GM18507 (cell line): ENCODE measurements at places on chromosomes 4 and X.

GRCh38 chr4:122731676-122732075, 828 bp upstream of the BBS12 start:
- no peak for DNase-seq

DNA sequence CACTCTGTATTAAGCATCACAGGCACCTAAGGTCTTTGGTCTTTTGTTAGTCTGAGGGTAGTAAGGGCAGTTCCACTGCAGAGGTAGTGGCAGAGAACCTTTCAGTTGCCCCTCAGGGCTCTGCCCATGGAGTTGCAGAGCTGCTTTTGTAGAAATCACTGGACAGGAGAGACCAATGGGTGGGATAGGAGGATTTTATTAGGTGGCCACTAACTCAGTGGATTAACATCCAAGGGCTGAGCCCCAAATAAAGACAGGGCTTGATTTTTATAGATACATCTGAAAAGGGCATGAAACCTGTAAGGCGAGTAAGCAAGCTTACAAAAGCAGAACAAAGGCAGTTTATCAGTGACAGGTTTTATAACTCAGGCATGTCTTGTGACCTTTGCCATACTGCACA, 1035.4 kb downstream of the SH3BGRL start:
- DNase-seq = no peak

- peak; percentile 2 for DNase-seq
Observed at GRCh38 chr4:85968945-85969819, 390.7 kb downstream of the MAPK10 start.

- no peak for DNase-seq
Observed at GRCh38 chrX:119790977-119791436, 423 bp downstream of the RPL39 start.

DNA sequence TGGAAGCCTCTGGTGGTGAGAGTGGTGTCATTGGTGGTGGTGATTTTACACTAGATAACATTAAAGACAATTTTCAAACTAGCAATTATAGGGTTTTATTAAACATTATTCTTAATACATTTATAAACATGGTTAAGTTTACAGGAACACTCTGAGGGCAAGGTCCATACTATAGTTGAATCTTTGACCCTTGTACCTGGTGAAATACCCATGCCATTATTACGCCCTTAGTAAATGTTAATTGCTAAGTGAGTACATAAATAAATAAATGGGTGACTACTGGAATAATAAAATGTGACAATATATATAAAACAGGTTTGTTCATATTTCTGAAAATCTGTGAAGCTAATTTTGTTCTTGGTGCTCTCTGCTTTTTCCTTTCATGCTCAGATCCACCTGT, 13.6 kb upstream of the CLNK start:
- DNase-seq = no peak

DNA sequence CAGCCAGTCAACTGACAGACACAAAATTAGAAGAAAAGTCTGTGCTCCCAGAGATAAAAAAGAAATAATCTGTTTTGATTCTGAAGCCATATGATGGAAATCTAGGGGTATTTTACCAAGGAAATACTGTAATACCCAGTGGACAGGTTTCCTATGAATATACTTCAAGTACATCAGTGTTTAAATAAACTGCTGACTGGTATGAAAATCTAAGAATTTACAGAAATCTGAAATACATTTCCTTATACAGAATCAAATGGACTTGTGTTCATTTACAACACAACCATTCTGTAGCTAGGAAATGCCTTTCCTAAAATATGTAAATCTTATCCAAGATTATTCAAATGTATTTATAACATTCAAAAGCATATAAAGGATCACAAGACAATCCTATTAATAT, 13.4 kb downstream of the YTHDC1 start:
- DNase-seq = no peak

DNA sequence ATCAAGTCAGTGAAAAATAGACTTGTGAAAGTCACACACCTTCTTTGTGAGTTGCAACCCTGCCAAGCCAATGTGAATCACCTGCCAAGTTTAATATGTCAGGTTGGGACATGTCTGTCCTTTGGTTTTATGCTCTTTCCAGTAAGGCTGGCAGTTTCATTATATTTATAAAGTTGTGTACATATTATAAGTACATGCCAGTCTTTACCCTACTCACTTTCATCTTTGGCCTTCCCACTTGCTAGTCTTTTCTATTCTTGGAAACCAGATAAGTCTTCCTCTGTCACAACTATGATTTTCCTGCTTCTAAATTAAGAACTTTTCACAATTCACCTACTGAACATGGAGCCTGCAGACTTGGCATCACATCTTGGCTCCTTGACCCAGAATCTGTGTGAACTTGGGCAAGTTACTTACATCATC, 680.7 kb upstream of the BOD1L1 start:
- DNase-seq = no peak

DNA sequence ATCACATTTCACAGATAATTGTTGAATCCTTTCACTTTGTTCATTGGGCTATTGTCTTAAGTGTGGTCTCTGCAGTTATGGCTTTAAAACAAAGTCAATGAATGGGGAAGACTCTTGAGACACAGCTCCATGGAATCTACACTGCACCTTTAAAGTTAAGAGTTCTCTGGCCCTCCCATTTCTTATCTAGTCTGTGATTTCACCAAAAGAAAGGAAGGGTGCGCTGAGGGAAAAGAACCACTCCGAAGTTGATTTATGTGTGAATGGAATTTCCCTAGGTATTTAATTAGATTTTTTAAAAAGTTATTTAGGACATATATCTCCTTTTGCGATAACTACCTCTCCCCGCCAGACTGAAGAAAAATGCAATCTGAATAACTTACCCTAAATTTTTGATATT, 2.5 kb downstream of the SEPTIN11 start:
- DNase-seq = no peak

GRCh38 chr4:88600176-88600838, 8.0 kb downstream of the HERC3 start:
- no peak for DNase-seq

GRCh38 chr4:182925298-182925757, 8.1 kb upstream of the DCTD start:
- DNase-seq = peak; percentile 38

DNA sequence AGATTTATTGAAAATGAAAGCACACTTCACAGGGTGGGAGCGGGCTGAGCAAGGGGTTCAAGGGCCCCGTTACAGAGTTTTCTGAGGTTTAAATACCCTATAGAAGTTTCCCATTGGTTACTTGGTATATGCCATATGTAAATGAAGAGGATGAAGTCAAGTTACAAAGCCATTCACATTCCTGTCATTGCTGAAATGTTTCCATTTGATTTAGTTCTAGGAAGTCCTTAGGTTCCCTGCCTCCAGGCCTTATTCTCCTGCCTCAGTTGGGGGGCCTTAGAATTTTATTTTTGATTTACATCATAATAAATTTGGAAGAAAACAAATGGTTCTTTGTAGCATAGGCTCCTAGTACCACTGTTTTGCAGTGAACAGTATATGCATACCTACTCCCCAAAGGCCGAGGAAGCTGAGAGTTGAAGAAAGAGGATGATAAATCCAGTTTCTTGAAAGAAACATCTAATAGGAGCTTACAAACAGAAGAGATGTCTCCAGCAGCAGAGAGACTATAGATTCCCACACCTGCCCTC, 31.8 kb downstream of the SERTM2 start:
- DNase-seq = no peak

DNA sequence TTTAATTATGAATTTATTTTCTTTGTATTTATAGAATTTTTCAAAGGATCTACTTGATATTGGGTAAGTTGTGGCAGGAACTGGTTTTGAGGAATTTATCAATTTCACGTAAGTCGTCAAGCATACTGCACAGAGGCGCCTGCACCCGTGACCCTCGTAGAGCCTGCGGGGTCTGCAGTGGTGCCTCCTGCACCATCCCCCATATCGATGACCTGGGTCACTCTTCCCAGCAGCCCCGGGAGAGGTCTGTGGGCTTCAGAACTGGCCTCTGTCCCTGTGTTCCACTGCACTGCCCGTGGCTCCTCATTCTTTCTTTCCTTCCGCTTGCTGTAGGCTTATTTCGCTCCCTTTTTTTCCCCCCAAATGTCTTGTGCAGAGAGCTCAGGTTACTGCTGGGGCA, 31.5 kb upstream of the CPLX1 start:
- DNase-seq = no peak

DNA sequence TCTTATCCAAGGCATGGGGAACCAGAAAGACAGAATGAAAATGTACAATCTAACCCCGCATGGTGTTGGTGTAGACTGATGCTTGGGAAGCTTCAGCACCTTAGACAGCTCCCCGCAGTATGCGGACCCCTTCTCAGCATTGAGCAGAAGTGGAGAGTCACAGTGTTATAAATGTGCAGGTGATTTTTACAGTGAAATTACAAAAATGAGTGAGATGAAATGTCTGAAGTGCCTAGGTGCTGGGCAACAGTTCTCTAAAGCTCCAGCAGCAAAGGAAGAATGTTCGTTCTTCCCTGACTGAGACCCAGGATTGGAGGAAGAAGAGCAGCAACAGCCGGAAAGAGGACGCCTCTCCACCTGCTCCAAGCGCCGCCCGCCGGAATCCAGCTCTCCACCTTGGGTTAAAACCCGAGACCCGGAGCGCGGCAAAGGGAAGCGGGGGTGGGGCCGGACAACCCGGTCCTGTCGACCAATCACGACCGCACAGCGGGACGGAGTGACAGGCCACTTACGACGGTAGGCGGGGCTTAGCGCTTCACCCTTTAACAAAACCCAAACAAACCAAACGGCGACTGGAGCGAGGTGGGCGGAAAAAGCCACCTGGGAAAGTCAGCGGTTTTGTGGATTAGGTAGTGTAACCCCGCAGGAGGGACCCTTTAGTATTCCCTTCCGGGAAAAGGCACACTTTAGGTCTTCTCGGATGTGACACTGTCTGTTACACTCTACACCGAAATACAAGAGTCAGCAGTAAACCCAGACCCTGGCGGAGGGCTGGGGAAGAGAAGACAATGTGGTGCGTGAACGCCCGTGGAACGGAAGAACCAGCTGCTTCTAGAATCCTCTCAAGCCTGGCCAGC, at the start of gene GLRA3:
TSS of gene GLRA3 (minus strand) at position 403 of the 857 bp plus-strand sequence. CDS start 436 bp downstream, outside the sequence.
- DNase-seq = peak; percentile 3
